ENCODE measurements at places on chromosomes 1 and 21.
A peak's percentile ranks its signal among the peaks of the same experiment; 100 is the strongest.

DNA sequence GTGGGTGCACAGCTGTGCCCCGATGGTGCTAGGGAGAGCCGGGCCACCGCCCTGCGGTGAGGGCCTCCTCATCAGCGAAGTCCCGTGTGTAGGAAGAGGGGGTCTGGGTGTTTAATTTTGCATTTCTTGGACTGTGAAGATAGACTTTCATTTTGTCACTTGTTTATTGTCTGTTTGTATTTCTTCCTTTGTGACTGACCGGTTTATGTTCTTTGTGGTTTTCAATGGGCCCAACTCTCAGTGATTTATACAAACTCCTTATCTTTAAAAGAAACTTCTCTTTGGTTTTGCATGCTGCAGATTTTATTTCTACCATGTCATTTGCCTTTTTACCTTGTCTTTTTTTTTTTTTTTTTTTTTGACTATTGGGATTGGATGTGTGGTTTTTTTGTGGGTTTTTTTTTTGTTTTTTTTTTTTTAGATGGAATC, 65.1 kb downstream of the COL18A1 start:
- no peak for DNase-seq

DNA sequence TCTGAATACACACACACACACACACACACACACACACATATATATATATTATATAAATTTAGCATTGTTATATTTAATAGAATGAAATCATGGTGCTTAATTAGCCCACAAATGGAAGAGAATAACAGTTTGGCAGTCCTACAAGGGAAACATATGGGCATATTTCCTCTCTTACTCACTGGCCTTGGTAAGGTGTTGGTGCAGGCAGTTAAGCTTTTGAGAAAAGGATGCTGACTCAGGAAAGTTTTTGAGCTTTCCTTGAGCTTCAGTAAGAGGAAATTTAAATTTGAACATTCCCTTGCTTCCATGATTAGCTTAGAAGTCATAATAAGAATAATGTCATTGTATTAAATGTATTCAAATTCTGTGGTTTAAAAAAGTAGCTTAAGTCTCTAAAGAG, 37.0 kb upstream of the B3GALT5 start:
- no peak for DNase-seq

DNA sequence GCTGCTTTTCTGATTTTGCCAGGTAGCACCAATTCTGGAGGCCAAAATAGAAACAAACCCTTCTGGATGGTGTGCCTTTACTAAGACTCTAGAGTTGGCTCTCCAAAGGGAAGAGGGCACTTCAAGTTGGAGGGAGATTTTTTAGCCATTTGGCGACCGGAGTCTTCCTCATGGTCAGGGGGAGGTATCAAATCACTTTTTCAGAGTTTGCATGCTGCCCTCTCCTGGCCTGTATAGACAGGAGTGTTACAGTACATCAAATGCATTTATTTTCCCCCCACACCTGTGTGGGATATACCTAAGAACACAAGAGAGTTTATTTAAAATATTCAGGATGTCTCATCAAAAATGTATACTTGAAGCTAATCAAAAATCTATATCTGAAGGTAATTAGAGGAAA, 3.2 kb downstream of the GREM2 start:
- no peak for DNase-seq

DNA sequence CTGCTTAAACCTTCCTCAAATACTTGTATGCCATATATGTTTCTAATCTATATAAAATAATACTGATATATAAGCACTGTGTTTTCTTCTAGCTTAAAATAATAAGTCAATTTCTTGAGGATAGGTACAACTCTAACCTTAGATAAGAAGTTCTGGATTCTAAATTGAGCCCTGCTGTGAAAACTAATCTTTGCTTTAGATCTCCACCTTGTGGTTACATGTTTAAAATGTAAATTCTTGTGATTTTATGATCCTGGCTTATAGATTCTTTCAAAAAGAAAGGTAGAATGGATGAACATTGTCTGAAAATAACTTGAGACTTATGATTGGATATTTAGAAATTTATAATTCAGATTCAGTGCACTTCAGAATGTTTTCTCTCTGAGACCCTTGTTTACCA, 38.9 kb upstream of the HMCN1 start:
- DNase-seq = peak; percentile 13

Data from Kasumi-1 (cell line).